ENCODE measurements at places on chromosomes 6 and 20. TPM values are rescaled to one million over a fixed set of nuclear protein-coding genes. Genes with fewer than 3 reads are reported as not detected.

DNA sequence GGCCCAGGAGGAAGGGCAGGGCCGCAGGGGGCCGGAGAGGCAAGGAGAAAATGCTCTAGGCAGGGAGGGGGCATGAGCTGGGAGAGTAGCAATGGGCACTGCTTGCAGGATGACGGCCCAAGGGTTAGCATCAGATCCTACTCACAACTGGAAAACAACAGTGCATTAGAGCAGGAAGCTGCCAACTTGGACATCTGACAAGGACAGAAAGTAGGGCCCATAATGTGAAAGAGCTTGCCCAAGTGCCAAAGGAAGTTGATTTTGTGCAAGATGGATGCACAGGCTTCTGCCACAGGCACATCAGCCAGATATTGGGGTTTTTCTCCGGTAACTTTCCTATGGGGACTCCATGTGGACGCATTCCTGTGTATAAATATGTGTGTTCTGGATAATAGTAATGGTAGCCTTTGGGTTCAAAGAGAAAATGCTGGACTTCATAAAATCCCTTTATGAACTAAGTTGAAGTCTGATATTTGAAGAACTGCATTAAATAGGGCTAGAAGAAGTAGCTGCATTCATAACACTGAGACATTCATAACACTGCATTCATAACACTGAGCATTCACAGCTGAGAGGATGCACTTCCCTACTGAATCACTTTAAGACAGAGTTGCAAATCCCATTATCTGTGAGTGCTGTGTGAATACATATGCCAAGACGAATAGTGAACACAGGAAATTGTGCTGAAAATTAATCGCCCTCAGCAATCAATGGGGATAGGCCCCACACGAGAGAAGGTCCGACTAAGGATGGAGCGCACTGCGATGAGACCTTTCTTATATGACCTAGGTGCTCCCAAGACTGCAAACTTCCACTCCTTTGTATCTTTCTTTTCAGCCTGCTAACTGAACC is 235.6 kb upstream of the PRDM1 start:
- no peak for DNase-seq

DNA sequence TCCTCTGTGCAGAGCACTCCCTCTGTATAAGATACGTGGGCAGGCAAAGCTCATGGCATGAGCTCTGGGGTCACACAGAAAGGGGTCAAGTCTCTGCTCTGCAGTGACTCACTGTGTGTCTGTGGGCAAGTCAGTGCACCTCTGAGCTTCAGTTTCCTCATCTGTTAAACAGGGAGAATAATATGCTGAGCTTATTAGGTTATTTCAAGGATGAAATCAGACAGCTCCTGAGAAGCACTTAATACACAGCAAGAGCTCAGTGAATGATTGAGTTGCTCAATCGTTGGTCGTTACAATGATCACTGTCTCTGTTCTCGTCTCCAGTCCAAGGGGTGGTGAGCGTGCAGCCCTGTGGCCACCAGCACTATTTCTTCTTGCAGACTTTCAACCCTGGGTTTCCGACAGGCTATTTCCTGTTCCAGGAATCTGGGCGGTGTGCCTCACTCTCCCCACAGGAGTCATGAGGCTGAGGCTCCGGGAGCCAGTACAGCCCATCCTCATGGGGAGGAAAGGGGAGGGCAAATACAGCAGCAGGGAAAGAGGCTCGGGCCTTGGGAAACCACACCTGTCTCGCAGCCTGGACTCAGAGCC is 28.9 kb downstream of the KIAA1755 start:
- no peak for DNase-seq

DNA sequence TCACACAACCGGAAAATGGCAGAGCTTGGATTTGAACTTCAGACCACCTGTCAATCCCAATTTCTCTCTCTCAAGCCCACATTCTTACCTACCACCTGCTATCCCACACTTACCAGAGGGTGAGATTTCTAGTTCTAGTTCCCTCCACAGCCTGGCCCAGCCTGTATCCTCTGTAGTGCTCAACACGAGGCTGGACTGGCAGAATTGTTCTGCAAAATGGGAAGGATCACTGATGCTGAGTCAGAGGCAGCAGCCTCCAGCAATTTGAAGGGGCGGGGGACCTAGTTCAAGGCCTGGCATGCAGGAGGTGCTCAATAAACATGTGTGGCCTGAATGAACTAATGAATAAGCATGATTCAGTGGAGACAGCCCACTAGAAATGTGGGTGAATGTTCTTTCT is 53.6 kb upstream of the TTPAL start:
- no peak for DNase-seq

DNA sequence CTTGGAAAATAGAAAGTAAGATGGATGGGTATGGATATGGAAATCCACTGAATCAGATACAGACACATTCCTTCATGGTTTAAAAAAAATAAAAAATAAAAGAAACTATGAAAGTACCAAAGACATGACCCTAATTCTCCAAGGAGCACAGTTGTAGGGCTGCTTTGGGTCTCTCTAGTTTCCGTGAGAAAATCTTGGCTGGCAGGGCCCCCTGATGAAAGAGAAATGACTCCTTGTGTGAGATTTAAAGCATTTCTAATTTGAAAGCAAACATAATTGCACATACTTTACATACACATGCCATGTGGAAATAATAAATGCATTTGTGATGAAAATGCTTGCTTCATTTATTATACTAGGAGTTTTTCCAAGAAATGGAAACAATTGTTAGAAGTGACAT is 593.9 kb upstream of the BTBD3 start:
- no peak for DNase-seq

DNA sequence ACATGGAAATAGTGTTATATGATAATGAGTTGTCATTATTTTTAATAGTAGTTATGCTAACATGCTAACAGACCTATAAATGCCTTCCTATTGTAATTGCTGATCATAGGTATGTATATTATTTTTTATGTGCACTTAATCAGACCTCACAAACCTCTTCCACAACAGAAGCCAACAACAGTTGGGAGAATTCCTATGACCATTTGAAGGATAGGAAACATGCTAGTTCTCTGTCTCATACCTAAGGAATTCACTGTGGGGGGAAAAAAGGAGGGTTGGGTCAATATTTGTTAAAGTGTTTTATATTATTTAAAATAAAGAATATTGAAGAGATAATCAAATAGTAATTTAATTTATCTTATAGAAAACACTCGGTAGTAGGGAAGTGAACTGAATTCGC is 990.9 kb downstream of the EPHA7 start:
- no peak for DNase-seq

DNA sequence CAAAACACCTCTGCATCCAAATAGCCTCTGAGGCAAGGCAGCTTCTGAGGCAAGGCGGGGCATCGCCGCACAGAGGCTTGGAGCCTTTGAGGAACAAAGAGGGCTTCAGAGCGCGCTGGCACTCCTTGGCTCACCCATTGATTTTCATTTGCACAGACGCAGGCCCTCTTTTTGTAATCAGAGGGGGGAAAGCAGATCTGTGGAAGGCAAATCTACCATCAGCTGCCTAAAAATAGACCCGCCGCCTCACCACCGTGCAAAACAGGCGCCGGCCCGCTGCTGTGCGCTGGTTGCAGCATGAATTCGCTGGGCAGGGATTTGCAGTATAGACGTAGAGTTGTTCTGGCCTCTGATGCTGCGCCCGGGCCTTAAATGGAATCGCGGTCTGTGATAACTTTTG is 69.9 kb upstream of the STMND1 start:
- no peak for DNase-seq

GRCh38 chr20:48834278-48834677 is 6.5 kb upstream of the PREX1 start:
- DNase-seq: no peak

DNA sequence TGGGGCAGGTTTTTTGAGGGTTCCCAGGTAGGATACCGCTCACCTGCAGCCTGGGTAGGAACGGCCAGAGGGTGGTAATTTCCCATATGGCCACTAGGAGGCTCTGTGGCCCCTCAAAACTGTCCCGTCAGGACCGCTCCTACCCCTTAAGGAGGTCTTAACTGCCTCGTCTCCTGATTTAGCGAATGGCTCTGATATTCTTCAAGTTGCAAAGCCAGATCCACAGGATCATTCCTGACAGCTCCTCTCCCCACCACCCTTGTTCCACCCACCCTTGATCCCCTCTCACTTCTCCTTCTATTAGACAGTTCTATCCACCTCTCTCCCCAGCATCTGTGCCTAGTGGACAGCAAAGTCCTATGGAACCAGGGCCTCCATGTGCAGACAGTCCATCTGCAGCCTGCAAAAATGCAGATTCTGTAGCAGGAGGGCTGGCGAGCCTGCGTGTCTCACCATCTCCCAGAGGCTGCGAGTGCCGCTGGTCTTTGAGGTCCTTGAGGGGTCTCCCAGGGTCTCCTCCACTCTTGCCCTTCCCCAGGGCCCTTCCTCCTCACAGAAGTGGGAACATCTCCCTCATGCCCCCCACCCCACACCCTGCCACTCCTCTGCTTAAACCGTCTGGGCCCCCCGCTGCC is 34.3 kb upstream of the ZBP1 start:
- DNase-seq: peak; percentile 90

GRCh38 chr6:138499303-138500018 is at the start of gene NHSL1:
NHSL1 (minus strand) TSS chr6:138499494; CDS start chr6:138499290, 204 bp downstream.
- peak; percentile 86 for DNase-seq

DNA sequence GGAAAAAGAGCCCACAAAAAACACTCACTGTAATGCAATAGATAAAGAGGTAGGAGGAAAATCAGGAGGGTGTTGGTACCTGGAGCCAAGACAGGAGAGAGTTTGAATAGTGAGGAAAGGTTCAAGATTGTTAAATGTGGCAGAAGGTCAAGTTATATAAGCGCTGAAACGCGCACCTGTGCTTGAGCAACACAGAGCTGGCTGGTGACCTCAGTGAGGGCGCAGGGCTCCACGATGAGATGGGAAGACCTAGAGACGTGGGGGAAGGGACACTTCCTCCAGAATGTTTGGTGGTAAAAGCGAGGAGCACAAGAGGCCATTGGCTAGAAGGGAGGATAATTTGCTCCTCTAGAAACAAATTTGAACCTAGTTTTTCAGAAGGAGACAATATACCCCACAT is 4.2 kb upstream of the PPP1R14C start:
- no peak for DNase-seq

DNA sequence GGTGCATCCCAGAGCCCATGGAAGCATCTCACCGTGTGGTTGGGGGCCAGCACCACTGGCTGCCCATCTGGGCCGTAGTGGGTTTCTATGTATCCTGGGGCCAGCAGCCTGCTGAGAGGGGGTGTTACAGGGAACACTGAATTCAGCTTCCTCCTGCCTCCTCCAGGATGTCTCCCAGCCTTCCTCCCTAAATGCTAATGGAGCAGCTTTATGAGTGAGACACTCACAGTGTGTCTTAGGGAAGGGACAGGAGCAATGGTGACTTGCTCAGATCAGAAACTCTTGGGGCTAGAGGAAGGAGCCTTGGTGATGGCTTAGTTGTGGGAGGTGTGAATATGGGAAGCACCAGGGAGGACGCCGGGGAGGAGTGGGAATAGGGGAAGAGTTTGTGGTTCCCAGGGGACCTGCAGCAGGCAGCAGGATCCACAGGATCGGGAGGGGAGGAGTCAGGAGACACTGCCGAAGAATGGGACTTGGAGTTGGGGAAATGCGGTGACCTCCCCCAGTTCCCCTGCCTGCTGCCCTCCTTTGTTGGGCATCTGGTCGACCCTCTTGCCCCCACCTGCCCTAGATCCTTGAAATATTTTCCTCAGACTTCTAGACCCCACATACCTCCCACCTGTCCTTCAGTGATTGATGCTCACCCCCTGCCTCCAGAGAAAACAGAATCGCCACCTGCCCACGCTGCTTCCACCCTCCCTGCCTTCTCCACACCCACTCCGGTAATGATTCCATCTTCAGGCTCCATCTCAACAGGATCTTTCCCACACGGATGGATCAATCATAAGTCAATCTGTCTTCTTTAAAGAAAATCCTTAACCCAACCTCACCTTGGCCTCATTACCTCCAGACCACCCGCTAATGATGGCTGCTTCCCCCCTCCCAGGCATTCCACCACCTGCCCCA is 6.6 kb downstream of the ADAM33 start:
- no peak for DNase-seq

DNA sequence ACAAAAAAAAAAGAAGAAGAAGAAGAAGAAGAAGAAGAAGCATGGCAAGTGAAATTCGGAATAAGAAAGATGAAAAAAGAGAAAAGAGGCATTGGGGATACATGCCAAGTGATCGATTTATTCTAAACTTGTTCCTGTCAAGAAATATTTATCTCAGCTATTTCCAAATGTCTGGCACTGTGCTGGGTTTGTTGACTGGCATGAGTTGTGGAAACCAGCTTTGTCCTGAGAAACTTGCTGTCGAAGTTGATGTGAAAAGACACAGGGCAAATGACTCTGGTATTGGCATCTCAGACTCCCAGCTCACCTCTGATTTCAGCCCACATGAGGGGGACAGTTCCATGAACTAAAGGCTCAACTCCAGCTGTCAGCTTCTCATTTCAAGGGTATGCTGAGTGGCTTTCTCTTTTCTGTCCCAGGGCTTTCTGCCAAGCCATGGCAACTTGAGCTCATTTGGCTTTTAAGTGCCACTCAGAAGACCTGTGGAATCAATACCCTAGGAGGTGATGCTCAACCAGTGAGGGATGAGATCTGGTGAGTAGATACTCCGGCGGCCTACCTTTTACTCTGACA is 253.3 kb upstream of the JAG1 start:
- no peak for DNase-seq

DNA sequence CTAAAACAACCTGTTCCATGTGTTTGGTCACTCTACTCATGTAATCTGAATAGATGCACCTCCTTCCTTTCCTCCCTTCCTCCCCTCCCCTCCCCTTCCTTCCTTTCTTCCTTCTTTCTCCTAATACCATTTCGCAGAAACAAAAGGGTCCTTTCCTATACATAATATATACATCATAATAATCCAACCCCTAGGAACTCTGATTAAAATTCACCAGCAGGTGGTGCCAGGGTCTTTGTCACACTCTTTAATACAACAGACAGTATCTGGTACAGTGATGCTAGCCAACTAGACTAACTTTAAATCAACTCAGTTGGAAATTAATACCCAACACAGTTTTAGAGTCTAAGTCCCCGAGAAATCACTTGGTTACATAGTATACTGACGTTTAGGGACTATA is 181.2 kb upstream of the SHLD1 start:
- peak; percentile 86 for DNase-seq

Gene SYNCRIP
- total RNA-seq: 73.4 TPM

DNA sequence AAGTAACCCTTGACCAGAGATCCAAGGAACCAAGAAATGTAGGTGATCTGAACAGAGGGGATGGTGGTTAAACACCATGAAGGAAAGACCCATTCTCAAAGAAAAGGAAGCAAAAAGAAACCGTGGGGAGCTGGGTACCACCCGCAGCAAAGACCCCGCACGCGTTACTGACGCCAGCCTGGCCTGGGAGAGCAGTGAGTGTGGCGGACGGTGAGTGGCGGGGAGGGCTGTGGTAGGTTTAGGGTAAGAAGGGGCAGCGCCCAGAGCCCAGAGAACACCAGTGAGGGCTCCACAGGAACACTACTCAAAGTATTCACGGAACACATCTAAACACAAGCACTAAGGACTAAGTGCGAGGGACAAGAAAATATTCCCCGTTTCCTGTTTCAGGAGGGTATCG is 4.2 kb downstream of the GMEB2 start:
- DNase-seq: no peak

- DNase-seq: no peak
Observed at GRCh38 chr6:163369141-163369540, 45.4 kb upstream of the QKI start.

DNA sequence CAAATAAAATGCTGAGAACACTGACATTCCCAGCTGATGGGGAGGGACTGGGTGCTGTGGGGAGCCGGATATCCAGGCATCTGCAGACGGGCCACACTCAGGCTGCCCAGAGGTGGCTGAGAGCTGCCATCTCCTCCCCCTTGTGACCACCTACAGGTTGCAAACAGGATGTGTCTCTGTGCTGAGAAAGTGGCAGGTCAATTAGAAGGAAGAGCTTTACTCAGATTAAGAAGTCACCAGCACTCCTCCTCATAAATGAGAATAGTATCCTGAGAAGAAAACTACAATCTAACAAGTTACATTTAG is 63.0 kb downstream of the HUS1B start:
- no peak for DNase-seq

Measured in Karpas-422 (cell line).